CD4-positive, alpha-beta T cell treated with Interleukin-6 for 4 hours (primary cell): ENCODE measurements at places on chromosomes 6 and 20.
A peak's percentile ranks its signal among the peaks of the same experiment; 100 is the strongest.

DNA sequence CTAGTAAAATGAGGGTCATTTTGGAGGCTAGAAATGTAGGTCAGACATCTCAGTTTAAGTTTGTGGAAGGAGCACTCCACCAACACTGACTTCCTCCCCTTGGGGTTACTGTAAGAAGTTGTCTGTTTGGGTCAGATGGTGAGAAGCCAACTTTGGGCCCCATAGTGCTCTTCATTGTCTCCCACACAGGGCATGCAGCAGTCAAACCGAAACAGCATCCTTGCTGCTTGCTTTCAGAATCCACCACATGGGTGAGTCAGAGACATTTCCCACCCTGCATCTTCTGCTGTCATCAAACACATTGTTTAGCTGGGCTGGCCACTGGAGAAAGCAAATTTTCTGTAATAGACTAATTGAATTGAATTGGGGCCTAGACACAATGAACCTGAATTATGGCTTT is 16.8 kb downstream of the IL17F start:
- peak; percentile 9 for DNase-seq

GRCh38 chr6:138970856-138971425 is 17.1 kb downstream of the REPS1 start:
- peak; percentile 23 for DNase-seq

DNA sequence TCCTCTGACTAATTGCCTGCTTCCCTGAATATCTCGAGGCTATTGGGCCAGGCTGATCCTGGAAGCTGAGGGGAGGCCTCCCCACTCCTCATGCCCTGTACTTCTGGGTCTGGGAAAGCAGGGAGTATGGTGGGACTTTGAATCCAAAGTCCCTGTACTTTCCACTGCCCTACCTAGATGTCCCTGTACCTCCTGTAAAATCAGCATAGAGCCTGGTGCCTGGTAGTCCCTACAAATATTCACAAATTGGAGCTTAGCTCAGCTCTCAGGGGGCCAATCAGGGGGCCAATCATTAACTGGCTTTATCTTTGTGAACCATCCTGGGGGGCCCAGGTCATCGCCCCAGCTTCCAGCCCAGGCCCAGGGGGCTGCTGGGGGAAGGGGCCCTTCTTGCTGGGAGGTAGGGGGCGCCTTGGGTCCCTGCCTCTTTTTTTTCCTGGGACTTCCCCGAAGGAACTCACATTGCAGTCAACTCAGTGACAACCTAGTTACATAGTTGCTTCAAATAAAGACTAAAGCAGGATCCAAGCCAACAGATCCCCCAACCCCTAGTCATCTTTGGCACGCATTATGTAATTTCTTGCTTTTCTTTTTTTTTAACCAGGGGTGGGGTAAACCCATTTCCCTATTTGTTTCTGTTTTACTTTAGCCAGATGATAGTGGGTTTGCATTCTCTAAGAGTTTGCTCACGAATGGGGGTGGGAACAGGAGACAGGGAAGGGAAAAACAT is 6.9 kb upstream of the VEGFA start:
- DNase-seq = no peak

- DNase-seq = peak; percentile 86
These were observed 14.3 kb upstream of the SPAG4 start for GRCh38 chr20:35600993-35601973.

DNA sequence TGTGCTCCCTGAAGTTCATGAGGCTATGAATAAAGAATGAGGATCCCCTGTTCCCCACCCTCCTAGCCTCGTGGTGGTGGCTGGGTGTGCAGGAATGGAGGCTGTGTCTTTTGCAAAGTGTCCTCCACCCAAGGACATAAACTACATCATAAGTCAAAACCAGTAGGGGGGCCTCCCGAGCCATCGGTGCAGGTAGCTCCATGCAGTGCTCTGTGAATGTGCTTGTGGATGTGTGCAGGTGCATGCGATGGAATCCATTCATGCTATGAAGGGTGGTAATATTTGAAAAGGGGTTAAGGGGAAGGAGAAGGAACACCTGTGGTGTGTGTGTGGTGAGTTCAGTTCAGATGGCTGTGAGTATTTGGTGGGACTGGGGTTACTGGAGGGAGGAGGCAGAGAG is 197.3 kb downstream of the NRN1 start:
- peak; percentile 42 for DNase-seq

- no peak for DNase-seq
These were observed 8.7 kb upstream of the SDHAF4 start for GRCh38 chr6:70557998-70558397.

DNA sequence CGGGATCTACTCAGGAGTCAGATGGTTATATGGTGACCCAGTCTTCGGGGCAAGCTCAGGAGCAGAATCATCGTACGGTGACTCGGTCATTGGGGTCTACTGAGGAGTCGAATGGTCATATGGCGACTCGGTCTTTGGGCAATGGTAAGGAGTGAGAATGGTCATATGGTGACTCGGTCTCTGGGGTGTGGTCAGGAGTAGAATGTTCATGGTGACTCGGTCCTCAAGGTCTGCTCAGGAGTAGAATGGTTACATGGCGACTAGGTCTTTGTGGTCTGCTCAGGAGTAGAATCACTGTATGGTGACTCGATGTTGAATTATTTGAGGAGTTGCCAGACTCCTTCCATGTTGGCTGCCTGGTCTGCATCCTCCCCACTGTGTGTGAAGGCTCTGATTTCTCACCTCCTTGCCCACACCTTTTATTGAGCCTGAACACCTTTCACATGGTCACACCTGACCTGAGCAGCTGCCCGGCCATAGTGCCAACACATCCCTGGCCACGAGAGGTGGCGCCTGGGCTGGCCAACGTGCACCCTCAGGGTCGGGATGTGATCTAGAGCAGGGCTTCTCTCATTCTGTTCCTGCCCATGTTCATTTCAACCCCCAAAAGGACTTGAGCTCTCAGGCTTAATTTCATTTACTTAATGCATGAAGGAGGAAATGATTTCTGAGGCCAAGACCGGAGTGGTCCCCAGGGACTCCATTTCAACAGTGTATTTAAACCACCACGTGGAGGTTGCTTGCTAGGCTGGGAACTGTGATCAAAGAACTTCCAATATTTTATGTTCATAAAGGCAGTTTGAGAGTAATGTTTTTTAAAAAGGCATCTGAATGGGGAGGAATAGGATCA is 119.5 kb downstream of the PHACTR3 start:
- no peak for DNase-seq

- DNase-seq = peak; percentile 18
These were observed 10.2 kb downstream of the SENP6 start for GRCh38 chr6:75611702-75612375.

- DNase-seq = peak; percentile 40
These were observed 8.5 kb downstream of the SYNGAP1 start for GRCh38 chr6:33428224-33428965.

DNA sequence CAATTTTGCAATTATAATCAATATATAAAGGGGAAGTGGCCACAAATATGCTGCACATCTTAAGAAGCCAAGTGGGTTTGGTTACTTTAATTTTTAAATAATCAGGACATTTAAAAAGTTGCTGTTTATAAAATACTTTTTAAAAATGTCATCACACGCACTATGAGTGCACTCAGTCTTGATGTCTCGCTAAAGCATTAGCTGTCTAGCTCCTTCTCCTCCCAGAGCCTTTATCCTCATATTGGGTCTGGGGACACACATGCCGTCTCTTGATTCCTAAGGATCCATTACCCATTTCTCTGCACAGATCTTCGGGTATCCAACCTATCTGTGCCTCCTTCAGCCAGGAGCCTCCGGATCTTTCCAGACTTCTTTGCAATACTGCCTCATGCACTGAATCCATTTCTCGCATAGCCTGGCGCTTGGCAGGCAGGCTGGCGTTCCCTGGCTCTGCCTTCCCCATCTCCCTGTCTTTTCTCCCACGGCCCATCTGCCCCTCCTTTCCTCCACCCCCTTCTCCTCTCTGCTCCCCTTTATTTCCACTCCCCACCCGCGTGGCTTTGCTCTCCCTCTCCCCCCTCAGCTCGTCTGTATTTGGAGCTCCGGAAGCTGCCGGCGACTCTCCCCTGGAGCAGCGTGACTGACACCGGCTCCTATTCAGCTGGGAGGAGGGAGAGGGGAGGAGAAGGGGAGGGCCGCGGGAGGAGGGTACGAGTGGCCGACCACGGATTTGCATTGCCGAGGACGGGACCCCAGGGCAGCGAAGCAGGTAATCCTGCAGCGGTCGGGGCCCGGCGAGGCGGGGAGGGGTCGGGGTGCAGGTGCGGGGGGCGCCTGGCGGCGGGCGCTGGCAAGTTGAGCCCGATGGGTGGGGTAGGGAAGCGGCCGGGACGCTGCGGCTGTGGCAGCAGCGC is at the start of gene CAP2:
Gene CAP2 (plus strand): TSS at position 618 of the 914 bp plus-strand sequence. CDS start 27,961 bp downstream, outside the sequence.
- no peak for DNase-seq

GRCh38 chr20:25254571-25254970 is 6.7 kb downstream of the PYGB start:
- no peak for DNase-seq

GRCh38 chr20:23497536-23497935 is 6.6 kb downstream of the CST8 start:
- no peak for DNase-seq

DNA sequence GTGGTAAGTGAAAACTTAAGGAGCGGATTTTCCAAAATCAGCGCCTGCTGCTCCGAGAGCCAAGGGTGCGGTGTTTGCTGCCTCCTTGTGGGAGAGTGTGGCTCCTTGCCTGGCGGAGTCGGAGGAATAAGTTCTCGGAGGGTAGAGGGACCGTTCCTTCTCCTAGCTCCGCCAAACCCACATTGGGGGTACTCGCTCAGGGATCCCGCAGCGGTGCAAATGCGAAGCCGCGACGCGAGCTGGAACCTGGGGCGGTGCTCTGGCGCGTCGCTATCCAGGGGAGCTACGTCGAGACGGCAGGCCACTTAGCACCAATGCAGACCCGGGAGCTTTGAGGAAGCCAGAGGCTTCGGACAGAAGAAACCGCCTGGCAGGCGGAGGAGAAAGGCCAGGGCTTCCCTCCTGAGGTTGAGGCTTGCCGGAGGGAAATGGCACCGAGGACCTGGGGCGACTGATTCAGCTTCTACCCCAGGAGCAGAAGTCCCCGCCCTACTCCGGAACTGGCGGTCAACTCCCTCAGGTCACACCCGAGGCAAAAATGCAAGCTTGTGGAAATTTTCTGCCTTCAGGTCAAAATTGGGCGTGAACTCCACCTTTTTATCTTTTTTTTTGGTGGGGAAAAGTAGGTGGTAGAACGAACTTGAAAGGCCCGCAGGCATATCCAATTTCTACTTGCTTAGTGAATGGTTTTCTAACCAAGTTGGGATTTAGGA is 5.7 kb upstream of the DDX43 start:
- DNase-seq = peak; percentile 69

GRCh38 chr6:133964052-133964451 is 11.0 kb downstream of the TBPL1 start:
- no peak for DNase-seq

DNA sequence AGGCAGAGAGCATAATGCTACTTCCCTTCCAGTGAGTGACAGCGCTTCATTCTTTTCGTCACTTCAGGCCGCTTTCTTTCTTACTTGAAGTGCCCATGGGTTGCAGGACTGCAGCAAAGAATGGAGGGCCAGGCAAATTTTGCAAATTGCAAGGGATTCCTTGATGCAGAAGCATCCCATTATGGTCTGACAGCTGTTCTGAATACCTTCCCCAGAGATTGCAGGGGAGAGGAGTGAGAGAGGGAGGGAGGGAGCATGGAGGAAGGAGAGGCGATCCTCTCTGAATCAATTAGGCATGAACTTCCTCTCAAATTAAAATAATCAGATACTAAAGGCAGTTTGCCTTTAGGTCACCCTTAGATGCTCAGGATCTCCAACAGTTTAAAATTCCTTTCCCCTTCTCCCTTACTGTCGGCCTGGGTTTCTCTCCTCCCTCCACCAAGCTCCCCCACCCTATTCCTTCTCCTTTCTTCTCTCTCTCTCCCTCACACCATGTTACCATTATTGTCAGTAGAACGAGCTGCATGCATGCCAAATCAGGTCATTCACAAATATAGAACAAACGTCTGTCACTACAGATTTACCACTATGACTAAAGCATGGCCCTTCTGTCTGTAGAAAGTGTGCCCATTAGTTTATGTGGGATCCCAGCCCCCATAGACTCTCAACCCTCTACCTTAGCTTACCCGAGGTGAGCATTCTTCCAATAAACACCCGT is 289.2 kb downstream of the CD83 start:
- DNase-seq = no peak

DNA sequence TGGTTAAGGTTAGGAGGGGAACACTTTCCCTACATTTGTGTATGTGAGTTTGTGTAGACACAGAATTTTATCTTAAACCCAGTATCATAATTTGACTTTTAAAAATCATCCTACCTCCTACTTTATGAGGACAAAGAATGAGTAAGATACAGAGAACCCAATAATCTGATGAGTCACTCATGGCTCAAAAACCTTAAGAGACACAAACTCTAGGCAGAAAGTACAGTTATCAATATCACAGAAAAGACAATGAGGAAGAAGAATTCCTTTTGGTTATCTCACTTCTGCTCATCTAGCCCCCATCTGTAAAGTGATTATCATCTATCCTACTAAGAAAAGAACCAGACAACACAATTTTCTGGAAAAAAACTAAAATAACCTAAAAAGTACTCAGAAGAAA is 87.7 kb downstream of the EPB41L2 start:
- no peak for DNase-seq

DNA sequence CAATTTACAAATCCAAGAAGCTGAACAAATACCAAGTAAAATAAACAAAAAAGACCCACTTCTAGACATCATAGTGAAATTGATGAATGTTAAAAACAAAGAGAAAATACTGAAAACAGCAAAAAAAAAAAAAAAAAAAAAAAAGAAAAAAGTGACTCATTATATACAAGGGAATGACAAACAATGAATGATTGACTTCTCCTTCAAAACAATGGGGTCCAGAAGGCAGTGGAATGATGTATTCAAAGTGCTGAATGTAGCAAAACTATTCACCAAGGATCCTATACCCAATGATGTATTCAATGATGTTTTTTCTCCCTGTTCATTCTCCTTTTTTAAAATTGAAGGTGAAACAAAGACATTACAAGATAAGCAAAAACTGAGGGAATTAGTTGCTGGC is 650.0 kb downstream of the UTRN start:
- DNase-seq = no peak

DNA sequence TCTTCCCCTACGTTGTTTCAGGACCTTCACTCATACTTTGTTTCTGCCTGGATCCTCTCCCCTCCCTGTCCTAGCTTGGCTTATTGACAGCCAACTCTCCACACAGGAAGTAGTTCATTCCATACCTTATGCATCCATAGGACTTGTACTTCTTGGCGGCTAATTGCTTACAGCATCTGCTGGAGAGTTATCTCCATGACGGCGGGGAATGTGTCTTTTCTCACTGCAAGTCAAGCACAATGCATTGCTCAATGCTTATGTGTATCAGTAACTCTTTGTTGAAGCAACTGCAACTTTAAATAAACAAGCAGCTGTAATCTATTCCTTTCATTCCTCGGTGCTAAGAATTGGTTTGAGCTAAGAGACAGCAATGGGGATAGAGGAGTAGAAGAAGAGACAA is 551.3 kb upstream of the EPHA7 start:
- DNase-seq = no peak

DNA sequence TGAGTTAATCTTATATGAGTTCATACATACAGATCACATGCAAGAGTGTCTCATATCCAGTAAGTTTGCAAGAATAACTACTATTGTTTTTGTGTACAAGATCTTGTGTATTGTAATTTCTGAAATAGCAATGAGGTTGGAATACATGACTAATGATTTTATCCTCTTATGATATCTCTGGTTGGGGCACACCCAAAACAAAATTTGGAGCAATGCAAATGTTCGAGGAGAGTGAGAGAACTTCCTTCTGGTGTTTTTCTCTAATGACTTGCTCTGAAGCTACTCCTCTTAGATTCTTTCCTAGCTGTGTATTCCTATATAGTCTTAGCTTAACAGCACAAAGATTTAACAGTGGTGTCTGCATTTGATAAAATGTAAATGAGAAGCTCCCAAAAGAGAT is 252.5 kb downstream of the LAMA2 start:
- DNase-seq = no peak
